ENCODE measurements at places on chromosomes 2 and 18.
A peak's percentile ranks its signal among the peaks of the same experiment; 100 is the strongest.

DNA sequence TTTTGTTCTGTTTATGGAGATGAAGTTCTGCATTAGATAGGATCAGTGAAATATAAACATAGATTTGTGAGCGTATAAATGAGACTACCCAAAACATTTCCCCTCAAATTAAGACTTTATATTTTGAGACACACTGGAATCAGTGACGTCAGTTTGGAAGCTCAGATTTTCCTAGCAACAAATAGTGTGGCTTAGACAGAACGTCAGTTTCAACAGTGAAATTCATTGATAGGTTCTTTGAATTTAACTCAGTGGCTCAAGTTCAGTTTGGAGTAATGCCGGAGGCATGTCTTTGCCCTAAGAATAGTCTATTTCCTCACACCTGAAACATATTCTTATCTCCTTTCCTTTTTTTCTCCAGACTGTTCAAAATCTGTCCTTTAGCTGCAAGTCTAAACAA lies 113.6 kb upstream of the ARHGAP15 start:
- no peak for DNase-seq

GRCh38 chr18:6520901-6521300 lies 106.2 kb upstream of the L3MBTL4 start:
- no peak for DNase-seq

DNA sequence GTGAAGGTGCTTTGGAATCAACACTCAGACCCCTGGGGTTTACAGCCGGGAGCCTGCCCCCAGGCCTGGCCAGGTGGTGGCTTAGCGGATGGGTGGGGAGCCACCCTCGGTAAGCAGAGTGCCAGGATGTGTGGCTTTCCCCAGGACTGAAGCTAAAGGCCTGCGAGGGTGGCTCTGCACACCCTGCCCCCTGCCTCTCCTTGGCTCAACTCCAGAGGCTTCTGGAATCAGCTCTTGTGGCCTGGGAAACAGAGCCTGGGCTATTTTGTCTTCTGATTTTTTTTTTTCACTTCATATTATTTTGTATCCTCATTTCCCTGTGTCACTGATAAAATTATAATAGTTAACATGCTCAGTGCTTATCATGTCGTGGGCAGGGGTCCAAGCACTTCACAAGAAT lies 79.8 kb downstream of the RHOB start:
- DNase-seq = no peak

DNA sequence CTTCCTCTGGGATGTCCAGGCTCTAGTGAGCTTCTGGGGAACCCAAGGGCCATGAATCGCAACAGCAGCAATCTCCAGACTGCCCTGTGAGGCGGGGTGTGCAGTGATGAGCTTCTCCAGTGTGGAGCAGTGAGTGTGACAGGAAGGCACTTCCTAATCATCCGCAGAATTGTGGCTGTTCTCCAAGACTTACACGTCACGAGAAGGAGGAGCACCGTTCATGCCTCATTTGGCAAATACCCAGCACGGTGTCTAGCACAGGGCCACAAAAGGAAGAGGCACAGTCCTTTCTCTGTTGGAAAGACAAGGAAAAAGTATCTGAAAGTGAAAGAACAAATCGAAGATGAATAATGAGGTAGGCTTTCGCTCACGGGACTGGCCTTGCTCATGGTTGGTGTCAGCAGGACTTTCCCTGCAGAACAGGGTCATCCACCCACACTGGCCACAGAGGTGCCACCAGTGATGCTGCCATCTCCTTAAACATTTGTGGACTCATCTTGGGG lies 125.1 kb upstream of the HAAO start:
- DNase-seq = peak; percentile 95

- DNase-seq = peak; percentile 84
Measured at GRCh38 chr2:43158259-43158880, 68.0 kb downstream of the ZFP36L2 start.

DNA sequence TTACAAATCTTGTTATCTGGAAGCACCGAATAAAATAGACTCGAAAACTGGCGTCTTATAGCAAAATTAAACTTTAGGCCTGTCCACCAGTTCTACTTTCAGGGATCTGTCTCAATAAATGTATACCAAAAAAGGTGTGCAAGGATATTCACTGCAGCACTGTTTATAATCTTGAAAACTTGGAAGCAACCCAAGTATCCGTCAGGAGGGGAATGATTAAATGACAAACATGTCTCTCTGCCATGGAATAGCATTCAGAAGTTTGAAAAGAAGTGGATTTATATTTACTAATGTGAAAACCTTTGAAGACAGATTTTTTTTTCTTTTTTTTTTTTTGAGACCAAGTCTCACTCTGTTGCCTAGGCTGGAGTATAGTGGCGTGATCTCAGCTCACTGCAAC lies 32.3 kb upstream of the SATB2 start:
- no peak for DNase-seq

DNA sequence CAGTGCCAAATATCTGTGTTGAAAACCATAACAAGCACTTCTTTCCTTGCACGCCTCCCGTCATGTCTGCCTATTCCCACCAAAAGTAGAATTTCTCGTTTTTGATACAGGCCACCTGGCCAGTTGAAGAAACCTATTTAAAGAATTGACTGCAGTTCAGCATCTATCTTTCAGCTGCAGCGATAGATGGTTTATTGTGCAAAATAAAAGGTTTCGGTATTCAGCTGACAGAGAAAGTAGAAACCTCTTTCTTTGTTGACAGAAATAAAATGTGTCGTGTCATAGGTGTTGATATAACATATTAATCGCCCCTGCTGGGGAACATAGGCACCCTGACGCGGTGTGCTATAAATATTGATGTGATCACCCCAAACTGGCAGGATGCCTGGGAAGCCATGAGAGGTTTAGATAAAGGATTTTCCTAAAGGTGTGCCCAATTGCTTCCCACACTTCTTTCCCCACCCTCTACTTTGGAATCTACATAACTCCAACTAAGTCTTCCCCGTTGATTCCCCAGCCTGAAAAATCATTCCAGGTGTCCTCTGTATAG lies 570.4 kb downstream of the CCDC85A start:
- no peak for DNase-seq
